ENCODE measurements at places on chromosomes 12 and 14.
A peak's percentile ranks its signal among the peaks of the same experiment; 100 is the strongest.

- no peak for DNase-seq
These were observed 11.9 kb downstream of the CDC42BPB start for GRCh38 chr14:103045371-103045869.

DNA sequence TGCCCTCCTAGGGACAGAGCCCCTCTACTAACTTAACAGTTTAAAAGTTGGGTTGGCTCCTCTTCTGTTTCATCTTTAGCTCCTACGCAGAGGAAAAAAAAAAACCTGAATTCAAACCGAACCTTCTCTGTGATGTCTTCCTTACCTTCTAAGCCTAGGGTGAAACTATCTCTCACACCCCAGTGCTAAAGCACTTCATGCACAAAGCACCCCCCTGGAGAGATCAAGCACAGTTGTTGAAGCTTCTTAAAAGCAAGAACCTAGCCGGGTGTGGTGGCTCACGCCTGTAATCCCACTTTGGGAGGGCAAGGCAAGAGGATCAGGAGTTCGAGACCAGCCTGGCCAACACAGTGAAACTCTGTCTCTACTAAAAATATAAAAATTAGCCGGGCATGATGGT, 37.6 kb downstream of the CORO1C start:
- no peak for DNase-seq

DNA sequence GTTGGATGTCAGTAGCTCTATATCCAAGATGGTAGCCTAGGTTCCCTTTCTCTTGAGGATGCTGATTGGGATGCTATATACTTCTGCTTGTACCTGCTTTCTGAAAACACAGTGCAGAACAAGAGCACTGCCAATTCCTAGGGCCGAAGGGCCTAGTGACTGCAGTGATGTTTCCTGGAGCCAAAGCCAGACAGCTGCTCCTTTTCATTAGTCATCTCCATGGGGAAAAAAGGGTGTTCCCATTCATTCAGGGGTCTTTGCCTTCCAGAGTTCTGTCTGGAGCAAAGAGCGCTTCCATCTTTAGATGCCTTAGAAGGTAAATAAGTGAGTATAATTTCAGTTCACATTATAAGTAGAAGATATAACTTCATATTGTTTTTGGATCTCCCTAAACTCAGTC, 85.5 kb downstream of the PTPRB start:
- DNase-seq = no peak

GRCh38 chr14:95895720-95896119, 19.1 kb downstream of the TUNAR start:
- DNase-seq = no peak

DNA sequence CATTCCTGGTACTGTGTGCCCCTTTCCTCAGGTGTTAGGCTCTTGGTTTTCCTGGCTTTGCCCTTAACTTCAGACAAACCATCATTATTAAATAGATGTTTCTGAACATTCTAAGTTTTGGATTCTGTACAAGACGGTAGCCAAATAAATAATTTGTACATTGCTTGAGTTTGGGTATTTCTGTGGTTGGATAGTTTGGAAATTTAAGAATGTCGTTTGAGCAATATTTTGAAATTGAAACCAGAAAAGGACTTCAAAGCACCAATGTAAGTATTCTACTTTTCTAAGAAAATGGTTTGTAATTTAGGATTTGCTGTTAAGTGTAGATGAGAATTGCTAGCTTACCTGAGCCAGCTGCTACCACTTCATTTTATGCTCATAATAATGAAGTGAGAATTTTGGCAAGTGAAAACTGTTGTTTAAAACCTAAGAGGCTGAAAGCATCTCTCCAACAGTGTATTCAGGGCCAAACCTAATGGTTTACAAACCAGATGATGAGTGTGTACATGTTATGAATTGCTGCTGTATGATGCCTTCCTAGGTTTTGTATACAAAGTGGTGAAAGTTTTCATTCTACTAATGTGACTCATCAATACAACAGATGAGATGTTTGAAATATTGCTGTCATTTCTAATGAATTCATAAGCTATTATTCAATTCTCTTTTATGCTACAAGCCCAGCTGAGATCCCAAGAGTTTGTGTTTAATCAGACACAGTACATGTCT, 181.5 kb upstream of the PRKD1 start:
- no peak for DNase-seq

DNA sequence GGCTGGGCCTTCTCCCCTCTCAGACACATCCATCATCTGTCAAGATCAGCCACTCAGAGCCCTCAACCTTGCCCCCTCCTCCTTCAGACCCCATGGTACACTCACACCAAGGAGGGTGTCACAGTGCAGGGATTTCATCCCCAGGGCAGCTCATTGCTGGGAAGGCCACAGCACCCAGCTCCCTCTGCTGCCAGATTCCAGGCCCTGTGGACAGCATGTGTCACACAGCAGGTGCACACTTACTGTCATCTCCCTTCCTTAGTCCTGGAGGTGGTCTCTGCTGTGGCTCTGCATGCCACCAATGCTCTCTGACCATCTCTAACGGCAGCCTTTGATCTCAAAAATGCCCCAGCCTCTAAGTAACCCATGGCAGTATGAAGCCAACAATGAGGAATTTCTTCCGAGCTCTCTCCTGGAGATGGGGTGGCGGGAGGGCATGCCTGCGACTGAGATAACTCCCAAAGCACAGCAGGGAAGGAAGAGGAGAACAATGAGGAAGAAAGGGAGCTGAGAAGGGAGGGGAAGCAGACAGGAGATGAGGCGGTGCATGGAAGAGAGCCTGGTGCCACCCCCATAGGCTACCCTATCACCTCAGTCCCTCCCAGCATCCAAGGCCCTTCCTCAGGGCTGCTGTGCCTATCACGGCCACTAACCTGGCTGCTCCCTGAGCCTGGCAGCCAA, 101.0 kb downstream of the SINHCAF start:
- DNase-seq = no peak

- DNase-seq = no peak
These were observed 23.3 kb downstream of the LRTM2 start for GRCh38 chr12:1843641-1844005.

DNA sequence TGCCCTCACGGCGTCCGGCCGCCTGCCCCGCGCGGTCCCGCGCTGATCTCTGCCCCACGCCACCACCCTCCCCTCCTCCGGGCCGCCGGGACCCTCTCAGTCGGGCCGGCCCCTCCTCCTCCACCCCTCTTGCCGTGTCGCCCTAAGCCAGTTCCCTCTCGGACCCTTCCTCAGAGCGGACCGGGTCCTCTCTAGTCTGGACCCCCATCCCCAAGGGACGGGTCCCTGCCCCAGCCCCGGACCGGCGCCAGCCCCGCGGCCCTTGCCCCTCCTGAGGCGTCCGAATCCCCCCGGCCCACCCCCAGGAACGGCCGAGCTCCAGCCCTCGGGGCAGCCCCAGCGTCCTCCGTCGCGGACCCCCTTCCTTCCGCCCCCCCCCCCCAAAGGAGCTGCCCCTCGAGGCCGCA, 485 bp downstream of the PPP4R4 start:
- DNase-seq = no peak

GRCh38 chr14:93116676-93117200, 1.0 kb upstream of the ITPK1 start:
- DNase-seq = no peak

DNA sequence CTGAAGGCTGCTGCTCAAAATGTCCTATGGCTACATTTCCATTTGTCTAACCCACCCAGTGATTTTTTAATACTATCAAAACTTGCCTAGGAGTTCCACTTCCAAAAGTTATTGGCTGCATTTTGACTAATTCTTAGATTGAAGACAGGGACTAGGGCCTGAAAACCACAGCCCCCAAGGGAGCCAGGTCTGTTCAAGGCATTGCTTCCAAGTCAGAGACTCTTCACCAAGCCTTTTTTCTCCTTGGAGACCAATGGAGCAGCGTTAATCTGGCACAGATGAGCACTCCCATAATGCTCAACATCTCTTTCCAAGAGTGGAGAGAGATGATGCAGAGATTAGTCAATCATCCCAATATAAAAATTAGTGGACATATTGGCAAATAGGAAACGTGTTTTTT, 112.5 kb upstream of the HIF1A start:
- DNase-seq = no peak

DNA sequence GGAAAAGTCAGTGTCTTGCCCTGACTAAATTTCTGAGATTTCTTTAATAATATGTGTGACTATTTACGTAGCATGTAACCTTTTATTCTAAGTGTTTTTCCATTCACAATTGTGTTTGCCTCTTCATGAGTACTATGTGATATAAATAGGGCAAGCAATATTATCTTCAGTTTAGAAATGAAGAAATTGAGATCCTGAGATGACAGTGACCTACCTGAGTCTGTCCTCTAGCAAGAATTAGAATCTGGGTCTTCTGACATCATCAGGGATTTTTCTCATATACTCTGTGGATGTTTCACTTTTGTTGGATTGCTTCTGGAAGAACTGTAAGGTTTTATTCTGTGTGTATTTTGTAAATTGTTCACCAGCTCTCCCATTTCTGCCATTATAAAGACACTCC, 35.0 kb downstream of the TMTC2 start:
- no peak for DNase-seq

- DNase-seq = no peak
These were observed 84.9 kb upstream of the DIO3 start for GRCh38 chr14:101476258-101476915.

GRCh38 chr14:94337274-94337673, 14.1 kb upstream of the SERPINA6 start:
- no peak for DNase-seq

- no peak for DNase-seq
These were observed 32.3 kb downstream of the DRAM1 start for GRCh38 chr12:101909646-101910045.

DNA sequence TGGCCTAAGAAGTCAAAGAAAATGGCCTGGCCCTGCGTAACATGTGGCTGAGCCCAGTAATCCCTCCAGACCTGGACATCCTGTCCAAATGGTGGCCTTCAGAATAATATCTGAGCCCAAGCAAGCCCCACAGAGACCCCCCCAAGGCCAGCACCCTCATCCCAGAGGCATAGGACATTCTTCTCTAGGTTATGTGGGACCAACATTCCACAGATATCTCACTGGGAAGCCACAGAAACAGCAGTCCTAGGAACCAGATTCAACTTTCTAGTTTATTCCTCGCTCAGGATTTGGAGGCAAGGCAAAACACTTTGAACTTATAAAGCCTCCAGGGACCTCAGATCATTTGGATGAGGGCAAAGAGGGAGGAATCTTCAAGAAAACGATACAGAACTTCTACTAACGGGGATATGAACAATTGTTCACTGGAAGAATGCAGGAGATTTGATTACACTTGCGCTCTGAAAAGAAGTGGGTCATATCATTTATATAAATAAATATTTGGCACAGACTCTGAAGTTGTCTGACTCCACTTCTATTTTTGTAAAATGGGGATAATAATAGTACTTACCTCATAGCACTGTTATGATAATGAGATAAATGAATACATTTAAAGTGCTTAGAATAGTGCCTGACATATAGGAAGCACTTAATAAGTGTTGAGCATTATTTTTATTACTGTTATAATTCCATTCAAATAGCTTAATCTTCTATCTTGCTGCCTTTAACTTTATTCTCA, 171.5 kb downstream of the NUAK1 start:
- DNase-seq = no peak

DNA sequence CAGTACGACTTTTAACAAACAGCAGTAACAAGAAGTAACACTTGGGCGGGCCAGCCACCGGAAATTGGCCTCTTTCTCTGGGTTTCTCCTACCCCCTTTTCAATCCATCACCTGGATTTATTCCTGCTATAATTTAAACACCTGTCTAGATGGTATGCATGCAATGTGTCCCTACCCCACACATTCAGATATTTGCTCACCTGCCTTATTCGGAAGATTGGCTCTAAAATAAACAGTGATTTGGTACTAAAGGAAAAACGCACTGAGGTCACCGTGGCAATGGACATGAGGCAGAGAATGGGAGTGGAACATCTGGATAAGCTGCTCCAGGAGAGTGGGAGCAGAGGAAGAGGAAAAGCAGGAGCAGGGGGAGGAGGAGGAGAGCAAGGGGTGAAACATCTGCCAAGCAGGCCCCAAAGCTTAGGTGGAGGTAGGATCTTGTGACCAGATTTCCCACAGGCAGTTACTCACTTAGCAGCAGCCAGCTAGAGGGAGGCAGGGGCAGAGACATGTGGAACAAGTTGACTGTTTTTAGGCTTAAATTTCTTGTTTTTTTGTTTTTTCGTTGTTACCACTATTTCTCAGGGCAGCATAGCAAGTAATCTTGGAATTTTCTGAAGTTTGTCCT, 150.9 kb downstream of the TTLL5 start:
- no peak for DNase-seq

DNA sequence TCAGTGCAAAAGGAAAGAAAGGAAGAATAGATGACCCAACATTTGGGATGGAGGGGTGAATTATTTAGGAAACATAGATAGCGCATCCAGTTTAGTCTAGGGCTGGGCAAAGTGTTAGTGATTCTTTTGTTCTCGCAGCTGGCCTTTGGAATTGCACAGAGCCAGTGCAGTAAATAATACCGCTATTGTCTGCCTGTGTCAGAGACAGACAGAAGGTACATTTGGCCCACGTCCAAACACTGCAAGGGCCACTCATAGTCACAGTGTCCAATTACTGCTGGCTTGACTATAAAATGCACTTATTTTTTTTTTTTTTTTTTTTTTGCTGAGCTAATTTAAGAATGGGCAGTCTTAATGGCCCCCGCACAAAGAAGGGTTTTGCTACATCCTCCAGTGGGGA, 638.6 kb downstream of the BCL11B start:
- DNase-seq = peak; percentile 92

GRCh38 chr12:95131589-95132340, 58.3 kb upstream of the NR2C1 start:
- no peak for DNase-seq

DNA sequence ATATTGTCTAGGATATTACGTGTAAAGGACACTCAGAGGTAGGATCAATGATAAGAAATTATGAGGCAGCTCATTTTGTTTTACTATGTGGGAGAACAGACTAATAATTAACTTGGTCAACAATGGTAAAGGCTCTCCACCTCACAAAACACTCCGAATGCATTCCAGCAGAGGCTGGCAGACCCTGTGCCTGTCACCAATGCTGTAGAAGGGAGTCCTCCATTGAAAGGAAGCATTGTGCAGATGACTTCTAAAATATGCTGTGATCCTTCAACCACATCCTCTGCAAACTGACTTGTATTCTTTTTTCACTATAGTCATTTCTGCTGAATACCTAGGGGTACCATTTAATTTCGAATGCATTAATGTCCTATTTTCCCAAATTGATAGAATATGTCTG, 119.6 kb upstream of the EEA1 start:
- no peak for DNase-seq
